NCI-H2081 treated with DMSO at 0.1 percent for 48 hours (cell line): ENCODE measurements at places on chromosomes 4 and X.

- DNase-seq, result no peak
Observed at GRCh38 chrX:64867217-64867616, 109.0 kb downstream of the ZC4H2 start.

DNA sequence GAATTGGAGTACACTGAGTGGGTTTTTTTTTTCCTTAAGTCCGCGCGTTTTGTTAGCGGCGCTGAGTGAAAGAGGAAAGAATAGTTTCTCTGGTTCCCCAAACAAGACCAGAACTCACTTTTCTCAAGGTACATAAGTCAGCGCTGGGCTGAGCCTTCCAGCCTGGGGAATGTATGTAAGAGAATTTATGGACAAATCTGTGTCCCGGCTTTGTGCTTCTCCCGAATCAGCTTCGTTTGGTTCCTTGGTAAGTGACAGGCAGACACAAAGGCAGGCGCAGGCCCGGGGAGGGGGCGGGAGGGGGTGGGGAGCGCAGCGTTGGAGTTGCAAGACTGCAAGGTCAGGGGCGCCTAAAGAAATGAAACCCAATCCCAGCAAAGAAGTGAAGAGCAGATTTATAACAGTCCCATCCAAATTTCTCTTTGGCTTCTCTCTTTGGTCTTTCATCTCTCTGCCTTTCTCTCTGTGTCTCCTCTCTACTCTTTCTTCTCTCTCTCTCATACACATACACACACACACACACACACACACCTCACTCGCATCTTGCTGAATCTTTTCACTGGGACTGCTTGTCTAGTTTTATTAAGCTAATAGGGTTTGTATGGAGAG, 981 bp downstream of the TET2 start:
- no peak for DNase-seq

GRCh38 chrX:56726605-56727004, 2.4 kb upstream of the NBDY start:
- no peak for DNase-seq

- no peak for DNase-seq
Observed at GRCh38 chr4:36386691-36387090, 105.3 kb downstream of the DTHD1 start.

- no peak for DNase-seq
Observed at GRCh38 chr4:104352211-104352610, 142.5 kb downstream of the CXXC4 start.

- DNase-seq, result no peak
Observed at GRCh38 chr4:146146918-146147317, 28.6 kb upstream of the LSM6 start.

DNA sequence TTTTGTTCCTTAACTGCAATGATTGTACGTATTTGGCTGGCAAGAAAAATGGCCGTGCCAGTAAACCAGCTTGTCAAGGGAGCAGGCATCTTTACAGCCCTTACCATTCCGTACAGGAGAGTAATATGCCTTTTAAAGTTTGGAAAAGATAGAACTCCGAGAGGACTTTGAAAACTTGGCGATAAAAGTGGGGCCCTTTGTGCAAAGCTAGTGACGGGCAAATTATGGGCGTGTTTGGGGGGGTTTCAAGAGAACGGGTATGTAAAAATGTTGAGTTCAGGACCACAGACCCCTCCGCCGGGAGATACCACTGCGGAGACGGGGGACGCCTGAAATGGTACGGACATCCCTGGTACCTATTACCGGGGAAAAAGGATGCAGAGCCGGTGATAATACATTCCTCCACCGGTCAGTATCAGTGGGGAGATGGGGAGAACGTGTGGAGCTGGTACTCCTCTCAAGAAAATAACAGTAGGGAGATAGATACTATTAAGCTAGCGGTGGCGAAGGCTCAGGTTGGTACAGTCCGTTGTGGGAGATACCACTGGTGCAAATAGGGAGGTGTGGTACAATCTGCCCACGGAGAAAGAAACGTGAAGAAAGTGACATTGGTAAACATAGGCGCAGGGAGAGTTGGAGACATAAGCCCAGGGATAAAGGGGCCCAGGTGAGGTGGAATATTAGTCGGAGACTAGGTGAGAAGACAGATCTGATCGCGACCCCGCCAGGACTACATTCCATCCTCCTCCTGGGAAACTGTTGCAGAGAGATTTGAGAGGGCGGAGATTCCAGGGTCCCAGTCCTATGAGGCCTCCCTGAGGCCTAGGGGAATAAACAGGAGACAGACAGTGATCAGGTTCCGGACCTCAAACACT, 14.5 kb downstream of the SPACA5 start:
- peak; percentile 48 for DNase-seq

DNA sequence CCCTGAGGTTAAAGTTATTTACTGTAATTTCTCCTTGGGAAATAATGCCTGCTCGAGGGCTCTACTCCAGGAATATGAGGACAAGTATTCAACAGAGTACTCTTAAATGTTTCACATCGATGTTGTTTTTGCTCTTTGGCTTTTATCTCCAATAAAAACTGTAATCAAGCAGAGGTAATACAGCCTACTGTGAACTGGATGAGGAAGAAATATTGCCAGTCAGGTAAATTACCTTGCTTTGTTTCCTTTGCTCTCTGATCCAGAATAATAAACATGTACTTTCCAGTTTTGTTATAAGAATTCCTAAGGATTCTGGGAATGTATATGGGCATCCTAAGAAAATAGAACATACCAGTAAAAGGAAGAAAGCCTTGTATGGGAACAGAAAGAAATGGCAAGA, 60.4 kb downstream of the FNIP2 start:
- DNase-seq, result no peak

GRCh38 chr4:78149751-78150542, 92.8 kb downstream of the FRAS1 start:
- DNase-seq, result no peak

DNA sequence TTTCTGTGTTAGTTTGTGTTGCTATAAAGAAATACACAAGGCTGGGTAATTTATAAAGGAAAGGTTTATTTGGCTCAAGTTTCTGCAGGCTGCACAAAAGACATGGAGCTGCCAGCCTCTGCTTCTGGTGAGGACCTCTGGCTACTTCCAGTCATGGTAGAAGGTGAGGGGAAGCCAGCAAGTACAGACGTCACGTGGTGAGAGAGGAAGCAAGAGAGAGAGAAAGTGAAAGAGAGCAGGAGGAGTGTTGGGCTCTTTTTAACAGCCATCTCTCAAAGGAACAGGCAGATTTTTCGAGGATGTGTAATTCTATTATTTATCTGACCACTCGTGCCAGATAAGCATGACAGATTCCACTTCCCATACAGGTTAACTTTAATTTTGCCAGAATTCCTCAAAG, 1199.1 kb downstream of the ADGRL3 start:
- DNase-seq, result no peak

- no peak for DNase-seq
Observed at GRCh38 chr4:110540982-110541451, 65.1 kb downstream of the ENPEP start.

GRCh38 chr4:1060621-1061020, 49.2 kb downstream of the FGFRL1 start:
- DNase-seq, result no peak

GRCh38 chrX:10014462-10015354, 47.5 kb downstream of the CLDN34 start:
- DNase-seq, result peak; percentile 21

DNA sequence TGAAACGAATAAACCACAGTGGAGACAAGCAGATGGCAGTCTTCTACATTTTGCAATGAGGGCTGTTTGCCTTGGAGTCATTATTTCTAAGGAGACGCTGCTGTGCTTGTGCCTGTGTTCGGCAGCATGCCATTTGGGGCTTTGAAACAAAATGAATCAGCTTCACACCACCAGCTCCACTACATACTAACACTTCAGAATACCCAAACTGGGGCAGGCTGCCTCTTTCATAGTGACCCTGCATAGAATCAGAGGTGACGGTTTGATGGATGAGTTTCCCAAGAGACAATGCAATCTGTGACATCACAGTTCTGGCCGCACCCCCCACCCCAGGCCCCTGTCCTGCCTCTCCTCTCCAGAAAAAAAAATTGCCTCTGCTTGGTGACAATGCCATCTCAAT, 57.1 kb upstream of the MID1 start:
- DNase-seq, result no peak

GRCh38 chrX:103513476-103514108, 5.7 kb downstream of the RAB40A start:
- DNase-seq, result no peak
